IMR-90 (cell line): ENCODE measurements at places on chromosomes 5 and 9. TPM values are rescaled to one million over a fixed set of nuclear protein-coding genes. Genes with fewer than 3 reads are reported as not detected.

Gene SYK
- total RNA-seq = not detected in 2 replicates

- H3K27me3 ChIP-seq = no peaks in the 10 kb centered on the region
- H3K4me3 ChIP-seq = no peak overlapping the region
- H3K27ac ChIP-seq = peak overlapping the region; percentile 2; the same call in 1 of the 2 replicates
- DNase-seq = peak; percentile 90
These were observed 49.7 kb downstream of the MYO10 start for GRCh38 chr5:16886366-16886736.

Gene TMEM174
- total RNA-seq = not detected in 2 replicates

Gene PCDHGA5
- total RNA-seq = 1.7 and 2.0 TPM in 2 replicates

Gene DBH
- not detected in 2 replicates for total RNA-seq

GRCh38 chr9:99172124-99173091 is 49.3 kb downstream of the ALG2 start:
- no peaks in the 10 kb centered on the region for H3K36me3 ChIP-seq
- H3K27me3 ChIP-seq = peaks cover 23% of the 10 kb centered on the region
- H3K4me3 ChIP-seq = no peak overlapping the region
- DNase-seq = no peak
- peaks cover 10% of the 10 kb centered on the region for H3K4me1 ChIP-seq
- H3K27ac ChIP-seq = no peak overlapping the region

DNA sequence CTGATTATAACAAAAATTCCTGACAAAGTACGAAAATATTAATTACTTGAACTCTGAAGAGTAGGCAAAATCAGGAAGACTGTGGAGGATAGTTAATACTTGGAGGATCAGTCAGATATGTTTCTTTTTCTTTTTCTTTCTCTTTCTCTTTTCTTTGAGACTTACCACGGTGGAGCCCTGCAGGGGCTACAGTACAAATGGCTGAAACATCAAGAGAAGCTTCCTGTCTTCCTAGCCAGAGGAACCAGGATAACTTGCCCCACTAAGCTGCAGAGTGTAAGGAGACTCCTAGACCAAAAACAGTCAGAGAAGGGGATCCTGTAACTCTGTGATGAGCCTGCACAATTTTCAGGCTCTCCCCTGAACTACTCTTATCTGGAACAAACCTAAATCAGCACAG is 324.6 kb upstream of the TYRP1 start:
- H3K27ac ChIP-seq = no peak overlapping the region
- no peak for DNase-seq
- no peaks in the 10 kb centered on the region for H3K36me3 ChIP-seq
- H3K4me3 ChIP-seq = no peak overlapping the region
- H3K27me3 ChIP-seq = no peaks in the 10 kb centered on the region
- no peaks in the 10 kb centered on the region for H3K4me1 ChIP-seq

Gene CFAP157
- not detected in 2 replicates for total RNA-seq

Gene TUSC1
- total RNA-seq = 2.0 and 3.1 TPM in 2 replicates

GRCh38 chr9:17057729-17058128 is 77.1 kb upstream of the CNTLN start:
- no peaks in the 10 kb centered on the region for H3K4me1 ChIP-seq
- no peak for DNase-seq
- no peak overlapping the region for H3K27ac ChIP-seq
- no peak overlapping the region for H3K4me3 ChIP-seq

- H3K4me1 ChIP-seq = peaks cover 13% of the 10 kb centered on the region
- no peak overlapping the region for H3K27ac ChIP-seq
- peak; percentile 61 for DNase-seq
- H3K4me3 ChIP-seq = no peak overlapping the region
- H3K36me3 ChIP-seq = no peaks in the 10 kb centered on the region; the same call in 1 of the 2 replicates
These were observed 54.9 kb downstream of the RICTOR start for GRCh38 chr5:39019254-39019653.

Gene CARD9
- total RNA-seq = 0.36 and 1.1 TPM in 2 replicates

DNA sequence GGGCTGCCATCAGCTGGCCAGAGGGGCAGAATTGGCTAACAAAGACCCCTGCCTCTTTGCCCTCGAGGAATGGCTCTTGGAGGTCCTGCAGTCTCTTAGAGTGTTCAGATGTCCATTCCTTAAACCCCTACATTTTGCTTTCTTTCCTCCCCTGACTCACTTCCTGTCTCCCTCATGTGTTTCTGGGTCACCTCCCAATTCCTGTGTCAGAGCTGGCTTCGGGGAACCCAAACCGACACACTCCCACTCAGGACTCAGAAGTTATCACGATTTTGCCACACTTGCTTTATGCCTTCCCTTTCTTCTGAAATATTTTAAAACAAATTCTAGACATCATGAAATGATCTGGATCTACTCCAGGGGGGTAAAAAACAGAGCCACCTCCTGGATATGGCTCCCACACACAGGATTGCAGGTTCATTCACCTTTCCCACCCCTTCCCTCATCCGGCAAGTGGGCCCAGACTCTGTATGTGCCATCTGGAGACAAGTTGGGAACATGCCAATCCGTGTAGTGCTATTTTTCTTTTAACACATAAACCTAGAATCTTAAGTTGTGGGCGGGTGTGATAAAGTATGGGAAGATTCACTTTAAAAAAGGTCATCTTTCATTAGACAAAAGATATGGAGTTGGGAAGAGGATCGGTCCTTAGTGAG is 145.7 kb downstream of the NXNL2 start:
- H3K27ac ChIP-seq = no peak overlapping the region
- H3K4me3 ChIP-seq = no peak overlapping the region
- H3K36me3 ChIP-seq = no peaks in the 10 kb centered on the region
- DNase-seq = peak; percentile 37
- H3K4me1 ChIP-seq = 0 out of 2 replicates have a peak, but pooled peaks cover 2% of the 10 kb centered on the region
- no peaks in the 10 kb centered on the region for H3K27me3 ChIP-seq

Gene FOXD4L6
- not detected in 2 replicates for total RNA-seq

- H3K27me3 ChIP-seq = no peaks in the 10 kb centered on the region; the same call in 1 of the 2 replicates
- no peak overlapping the region for H3K27ac ChIP-seq
- no peaks in the 10 kb centered on the region for H3K36me3 ChIP-seq
- H3K4me3 ChIP-seq = no peak overlapping the region
- DNase-seq = no peak
These were observed 14.9 kb upstream of the CARD19 start for GRCh38 chr9:93081081-93081529.

Gene IL9
- total RNA-seq = not detected in 2 replicates

- H3K27ac ChIP-seq = no peak overlapping the region
- no peaks in the 10 kb centered on the region for H3K27me3 ChIP-seq
- H3K4me1 ChIP-seq = peaks cover 2% of the 10 kb centered on the region; the same call in 1 of the 2 replicates
- no peak for DNase-seq
These were observed 179.9 kb upstream of the NR3C1 start for GRCh38 chr5:143583409-143583808.

- H3K27ac ChIP-seq = no peak overlapping the region
- no peaks in the 10 kb centered on the region for H3K4me1 ChIP-seq
- H3K36me3 ChIP-seq = no peaks in the 10 kb centered on the region
- no peak overlapping the region for H3K4me3 ChIP-seq
- no peaks in the 10 kb centered on the region for H3K27me3 ChIP-seq
These were observed 1078.3 kb upstream of the EDIL3 start for GRCh38 chr5:85462957-85463356.

- H3K27ac ChIP-seq = no peak overlapping the region
- no peak for DNase-seq
- no peaks in the 10 kb centered on the region for H3K36me3 ChIP-seq
- H3K4me1 ChIP-seq = peaks cover 11% of the 10 kb centered on the region
- no peak overlapping the region for H3K4me3 ChIP-seq
- H3K27me3 ChIP-seq = no peaks in the 10 kb centered on the region
These were observed 2.6 kb upstream of the SHB start for GRCh38 chr9:38071470-38072134.

Gene SMIM3
- total RNA-seq = 36.1 and 37.5 TPM in 2 replicates

- no peak overlapping the region for H3K4me3 ChIP-seq
- H3K4me1 ChIP-seq = no peaks in the 10 kb centered on the region
- H3K27ac ChIP-seq = no peak overlapping the region
- H3K27me3 ChIP-seq = no peaks in the 10 kb centered on the region
These were observed 100.3 kb downstream of the NSG2 start for GRCh38 chr5:174145821-174146220.

DNA sequence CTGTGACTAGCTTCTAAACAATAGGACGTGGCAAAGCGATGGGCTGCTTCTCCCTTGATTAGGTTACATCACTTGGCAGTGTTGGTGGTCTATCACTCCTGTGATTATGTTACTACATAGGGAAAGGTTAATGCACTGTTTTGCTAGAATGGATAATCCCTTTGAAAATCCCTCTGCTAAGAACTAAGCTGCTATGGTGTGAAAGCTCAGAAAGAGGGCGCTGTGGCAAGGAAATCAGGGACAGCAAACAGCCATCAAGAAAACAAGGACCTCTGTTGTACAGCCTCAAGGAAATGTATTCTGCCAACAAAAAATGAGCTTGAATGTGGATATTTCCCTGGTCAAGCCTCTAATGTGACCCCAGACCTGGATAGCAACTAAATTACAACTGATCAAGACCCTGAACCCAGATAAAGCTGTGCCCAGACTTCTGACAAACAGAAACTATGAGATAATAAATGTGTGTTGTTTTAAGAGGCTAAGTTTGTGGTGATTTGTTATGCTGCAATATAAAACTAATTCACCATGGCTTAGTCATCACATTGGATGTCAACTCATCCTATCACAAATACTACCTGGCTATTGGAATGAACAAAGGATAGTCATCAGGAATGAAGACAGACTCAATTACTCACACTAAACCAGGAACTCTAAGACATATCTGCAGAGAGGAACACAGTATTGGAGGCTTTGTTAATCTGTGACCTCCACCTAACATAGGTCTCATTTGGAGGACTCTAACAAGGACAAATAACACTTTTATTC is 1215.9 kb downstream of the EFNA5 start:
- peak; percentile 36 for DNase-seq
- H3K36me3 ChIP-seq = no peaks in the 10 kb centered on the region
- no peaks in the 10 kb centered on the region for H3K27me3 ChIP-seq
- H3K4me1 ChIP-seq = no peaks in the 10 kb centered on the region

GRCh38 chr5:14560091-14560595 is 21.4 kb upstream of the OTULINL start:
- DNase-seq = no peak
- no peak overlapping the region for H3K4me3 ChIP-seq
- peaks cover 32% of the 10 kb centered on the region for H3K27me3 ChIP-seq
- no peaks in the 10 kb centered on the region for H3K4me1 ChIP-seq

DNA sequence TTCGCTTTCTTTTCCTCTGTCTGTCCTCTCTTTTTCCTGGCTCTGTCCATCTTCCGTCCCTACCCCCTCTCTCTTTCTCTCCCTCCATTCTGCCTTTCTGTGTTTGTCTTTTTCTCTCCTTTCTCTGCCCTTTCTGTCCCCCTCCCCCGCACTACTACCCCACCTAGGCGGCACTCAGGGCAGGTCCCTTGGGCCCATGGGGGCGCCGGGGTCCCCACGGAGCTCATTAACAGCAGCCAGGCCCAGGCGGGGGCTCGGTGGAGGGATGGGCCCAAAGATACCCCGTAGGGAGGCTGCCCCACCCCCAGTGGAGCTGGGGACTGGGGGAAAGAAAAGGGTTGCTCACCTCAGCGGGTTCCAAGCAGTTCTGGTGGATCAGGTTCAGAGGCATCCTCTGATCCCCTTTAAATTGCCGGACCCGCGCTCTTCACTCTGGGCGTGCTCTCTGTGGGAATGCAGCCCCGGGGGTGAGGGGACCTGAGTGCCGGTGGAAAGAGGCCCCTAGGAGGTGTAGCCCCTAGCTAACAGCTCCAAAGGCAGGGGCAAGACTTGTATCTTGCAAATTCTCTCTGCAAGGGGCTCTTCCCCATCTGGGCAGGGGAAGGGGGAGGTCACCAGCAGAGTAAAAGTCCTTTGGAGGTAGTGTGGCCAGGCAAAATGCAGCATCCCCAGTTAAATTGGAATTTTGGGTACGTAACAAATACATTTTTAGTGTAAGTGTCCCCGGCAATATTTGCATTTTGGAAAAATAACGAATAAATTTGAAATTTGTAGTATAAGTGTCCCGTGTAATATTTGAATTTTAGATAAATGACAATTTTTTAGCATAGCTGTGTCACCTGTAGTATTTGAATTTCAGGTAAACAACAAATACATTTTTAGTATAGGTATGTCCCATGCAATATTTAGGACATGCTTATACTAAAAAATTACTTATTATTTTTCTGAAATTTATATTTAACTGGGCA is 7.4 kb downstream of the LHX2 start:
- DNase-seq = no peak
- no peak overlapping the region for H3K27ac ChIP-seq
- H3K27me3 ChIP-seq = peaks cover 98% of the 10 kb centered on the region
- no peaks in the 10 kb centered on the region for H3K36me3 ChIP-seq
- no peak overlapping the region for H3K4me3 ChIP-seq
- H3K4me1 ChIP-seq = no peaks in the 10 kb centered on the region; the same call in 1 of the 2 replicates

DNA sequence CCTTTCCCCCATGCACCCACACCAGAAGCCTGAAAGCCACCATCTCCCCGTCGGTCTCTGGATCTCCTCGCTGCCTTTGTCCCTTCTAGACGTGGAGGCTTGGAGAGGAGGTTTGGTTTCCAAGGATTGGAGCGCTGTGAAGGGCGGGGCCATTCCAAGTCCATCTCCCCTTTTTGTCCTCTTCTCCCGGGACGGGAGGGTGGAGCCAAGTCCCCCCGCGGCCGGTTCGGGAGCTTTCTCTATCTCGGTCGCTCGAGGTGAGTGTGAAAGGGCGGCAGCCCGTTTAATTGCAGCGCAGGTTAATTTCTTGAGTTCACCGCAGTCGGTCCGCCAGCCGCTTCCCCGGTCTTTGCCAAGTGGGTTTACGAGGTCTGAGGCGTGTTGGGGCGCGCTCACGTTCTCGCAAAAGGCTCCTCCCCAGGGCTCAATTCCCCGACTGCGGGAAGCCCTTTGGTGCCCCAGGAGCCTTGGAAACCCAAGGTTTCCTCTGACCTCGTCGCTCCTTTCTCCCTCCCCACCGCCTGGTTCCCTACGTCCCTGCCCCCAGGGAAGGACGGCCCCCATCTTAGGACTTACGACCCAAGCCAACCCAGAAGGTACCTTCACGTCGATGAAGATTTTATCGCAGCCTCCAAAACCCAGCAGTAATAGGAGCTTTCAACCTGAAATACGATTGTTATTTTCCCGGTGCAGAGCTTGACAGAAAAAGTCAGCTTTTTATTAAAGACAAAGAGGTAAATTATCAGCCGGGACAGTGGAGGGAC is 2.8 kb upstream of the ZNF462 start:
- H3K4me3 ChIP-seq = peak overlapping the region; percentile 68
- H3K27me3 ChIP-seq = peaks cover 12% of the 10 kb centered on the region
- no peak overlapping the region; the same call in 1 of the 2 replicates for H3K27ac ChIP-seq
- H3K4me1 ChIP-seq = no peaks in the 10 kb centered on the region

DNA sequence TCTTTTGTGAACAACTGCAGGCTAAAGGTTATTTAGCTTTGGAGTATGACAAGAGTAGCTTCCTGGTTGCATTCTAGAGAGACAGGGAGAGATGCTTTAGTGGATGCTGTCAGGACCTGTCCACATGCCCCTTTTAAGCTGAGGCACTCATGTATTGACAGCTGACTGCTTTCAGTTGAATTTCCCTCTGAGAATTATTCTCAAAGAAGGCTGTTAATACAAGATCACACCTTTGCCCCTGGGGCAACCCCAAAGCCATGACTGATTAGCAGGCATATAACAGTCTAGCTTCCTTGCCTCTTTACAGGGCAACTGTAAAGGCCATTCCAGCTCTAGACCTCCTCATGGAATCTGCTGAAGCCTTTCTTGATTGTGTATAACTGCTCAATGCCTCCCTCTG is 117.6 kb upstream of the ATP10B start:
- no peak for DNase-seq
- H3K27me3 ChIP-seq = no peaks in the 10 kb centered on the region
- H3K36me3 ChIP-seq = no peaks in the 10 kb centered on the region
- no peak overlapping the region for H3K4me3 ChIP-seq

GRCh38 chr5:152282331-152282730 is 122.7 kb downstream of the NMUR2 start:
- no peak overlapping the region for H3K4me3 ChIP-seq
- DNase-seq = no peak
- no peaks in the 10 kb centered on the region for H3K36me3 ChIP-seq
- H3K27ac ChIP-seq = no peak overlapping the region
- H3K4me1 ChIP-seq = no peaks in the 10 kb centered on the region

Gene ZSWIM6
- total RNA-seq = 10.8 TPM in 2 replicates

Gene SLC6A3
- total RNA-seq = not detected in 2 replicates
